ENCODE measurements at places on chromosomes 12 and 14.

DNA sequence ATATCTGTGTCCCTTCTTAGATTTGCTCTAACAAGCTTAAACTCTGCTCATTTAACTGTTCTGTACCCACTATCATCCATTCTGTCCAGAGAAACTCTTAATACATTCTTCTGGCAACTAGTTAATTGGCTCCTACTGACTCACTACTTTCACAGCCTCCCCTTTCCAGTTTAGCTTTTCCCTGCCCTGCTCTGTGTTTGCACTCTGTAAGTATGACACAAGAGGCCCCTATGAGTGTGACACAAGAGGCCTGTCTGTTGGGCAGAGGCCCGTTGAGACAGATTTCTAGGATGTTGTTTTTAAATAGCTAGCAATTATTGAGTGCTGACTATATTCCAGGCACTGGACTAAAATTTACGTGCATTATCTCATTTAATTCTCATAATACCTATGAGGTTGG is 246.0 kb upstream of the DAAM1 start:
- DNase-seq, result no peak

- DNase-seq, result no peak
These were observed 8.8 kb downstream of the SPTSSA start for GRCh38 chr14:34453226-34453625.

GRCh38 chr14:95262511-95262891 is 57.2 kb downstream of the CLMN start:
- DNase-seq, result no peak

DNA sequence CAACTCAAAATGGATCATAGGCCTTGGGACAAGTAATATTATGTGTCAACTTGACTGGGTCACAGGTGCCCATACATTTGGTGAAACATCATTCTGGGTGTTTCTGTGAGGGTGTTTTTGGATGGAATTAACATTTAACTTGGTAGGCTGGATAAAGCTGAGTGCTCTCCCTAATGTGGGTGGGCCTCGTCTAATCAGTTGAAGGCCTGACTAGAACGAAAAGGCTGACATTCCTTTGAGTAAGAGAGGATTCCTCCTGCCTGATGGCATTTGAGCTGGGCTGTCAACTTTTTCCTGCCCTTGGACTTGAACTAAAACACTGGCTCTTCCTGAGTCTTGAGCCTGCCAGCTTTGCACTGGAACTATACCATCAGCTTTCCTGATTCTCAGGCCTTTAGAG is 93.4 kb upstream of the ESRRB start:
- no peak for DNase-seq

GRCh38 chr14:65150898-65151608 is 48.7 kb upstream of the MAX start:
- DNase-seq, result no peak

GRCh38 chr12:122851820-122852219 is 16.6 kb downstream of the HIP1R start:
- DNase-seq, result no peak

- no peak for DNase-seq
These were observed 69.1 kb upstream of the CPSF6 start for GRCh38 chr12:69170293-69170692.

DNA sequence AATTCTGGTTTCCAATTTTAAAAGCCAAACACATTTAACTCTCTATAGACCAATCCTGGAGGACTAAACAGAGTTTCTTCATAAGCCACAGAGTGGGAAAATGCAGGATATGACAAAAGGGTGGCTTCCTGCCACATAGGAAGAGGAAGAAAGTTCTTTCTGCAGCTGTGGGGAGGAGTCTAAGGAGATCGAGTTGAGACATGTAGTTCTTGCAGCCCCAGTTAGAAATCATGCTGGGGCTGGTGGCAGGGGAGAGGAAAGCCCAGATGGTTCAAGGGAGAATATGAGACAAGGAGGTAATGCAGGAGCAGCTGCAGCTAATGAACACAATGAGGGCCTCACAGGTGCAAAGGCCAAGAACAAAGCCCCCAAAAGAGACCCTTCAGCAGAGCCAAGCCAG is 85.0 kb upstream of the ARID2 start:
- DNase-seq, result no peak

GRCh38 chr12:110007881-110008280 is 8.7 kb downstream of the ANKRD13A start:
- DNase-seq, result no peak

DNA sequence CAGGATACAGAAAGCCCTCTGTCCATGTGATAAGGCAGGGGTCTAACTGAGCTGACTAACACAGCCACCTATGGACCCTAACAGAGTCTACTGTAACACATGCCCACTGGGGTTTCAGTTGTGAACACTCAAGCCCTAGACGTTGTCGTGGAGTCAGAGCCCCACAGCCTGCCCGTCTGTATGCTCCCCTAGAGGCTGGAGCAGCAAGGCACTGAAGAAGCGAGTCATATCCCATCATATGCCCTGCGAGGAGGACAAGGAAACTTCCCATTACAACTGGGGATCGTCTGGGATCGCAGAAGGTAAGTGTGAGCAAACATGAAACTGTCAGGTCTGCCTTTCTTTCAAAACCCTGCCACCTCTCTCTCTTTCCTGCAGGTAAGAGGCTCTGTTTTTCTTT is 138.1 kb downstream of the GPR65 start:
- DNase-seq, result no peak

- DNase-seq, result no peak
These were observed 1571.6 kb downstream of the AACS start for GRCh38 chr12:126636821-126637220.

DNA sequence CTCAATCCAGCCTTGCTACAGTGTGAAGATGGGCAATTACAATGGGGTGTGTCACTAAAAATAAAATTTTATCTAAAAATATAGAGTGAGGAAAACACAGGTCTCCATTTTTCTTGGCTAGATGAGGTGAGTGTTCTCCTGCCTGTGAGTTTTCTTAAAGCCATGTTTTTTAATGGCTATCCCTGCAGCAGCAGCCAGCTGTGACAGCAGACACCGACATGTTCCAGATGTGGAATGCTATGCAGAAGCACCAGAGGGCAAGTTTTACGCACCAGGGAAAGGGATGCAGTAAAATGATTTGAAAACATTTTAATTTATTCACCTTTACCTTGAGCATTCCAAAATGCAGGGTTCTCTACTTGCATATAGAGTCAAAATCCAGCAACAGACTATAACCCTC is 577.0 kb upstream of the STXBP6 start:
- no peak for DNase-seq

- DNase-seq, result no peak
These were observed 438.3 kb upstream of the SEL1L start for GRCh38 chr14:81971911-81972310.

- DNase-seq, result no peak
These were observed 87.8 kb downstream of the RTN1 start for GRCh38 chr14:59782760-59783159.

GRCh38 chr12:42588524-42589464 is 752 bp downstream of the PRICKLE1 start:
- DNase-seq, result no peak

DNA sequence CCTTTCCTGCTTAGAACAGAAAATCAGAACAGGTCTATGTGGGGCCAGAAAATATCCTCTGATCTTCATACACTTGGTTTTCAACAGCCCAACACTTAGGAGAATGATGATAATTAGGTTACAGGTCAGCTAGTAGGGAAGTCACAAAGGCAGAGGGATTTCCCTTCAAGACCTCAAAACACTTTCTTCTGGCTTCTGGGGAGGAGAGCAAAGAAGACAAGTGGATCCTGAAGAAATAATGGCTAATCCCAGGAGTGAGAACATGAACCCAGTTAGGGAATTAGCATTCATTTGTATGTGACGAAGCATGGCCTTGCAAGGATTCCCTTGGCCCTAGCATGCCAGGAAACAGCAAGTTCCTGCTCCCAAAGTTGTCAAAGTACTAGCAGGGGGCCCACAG is 223.3 kb downstream of the BCAT1 start:
- no peak for DNase-seq

DNA sequence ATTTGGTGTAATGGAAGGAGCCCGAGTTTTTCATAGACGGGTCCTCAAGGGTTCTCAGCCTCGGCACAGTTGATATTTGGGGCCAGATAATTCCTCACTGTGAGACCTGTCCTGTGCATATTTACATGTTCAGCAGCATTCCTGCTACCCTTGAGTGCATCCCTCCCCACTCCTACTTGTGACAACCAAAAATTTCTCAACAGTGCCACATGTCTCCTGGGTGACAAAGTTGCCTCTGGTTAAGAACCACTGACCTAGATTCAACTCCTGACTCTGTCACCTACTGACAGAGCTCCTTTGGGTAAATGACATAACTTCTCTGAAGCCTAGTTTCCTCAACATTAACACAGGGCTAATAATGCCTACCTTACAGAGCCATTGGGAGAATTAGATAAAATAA is 60.4 kb downstream of the TTC9 start:
- no peak for DNase-seq

DNA sequence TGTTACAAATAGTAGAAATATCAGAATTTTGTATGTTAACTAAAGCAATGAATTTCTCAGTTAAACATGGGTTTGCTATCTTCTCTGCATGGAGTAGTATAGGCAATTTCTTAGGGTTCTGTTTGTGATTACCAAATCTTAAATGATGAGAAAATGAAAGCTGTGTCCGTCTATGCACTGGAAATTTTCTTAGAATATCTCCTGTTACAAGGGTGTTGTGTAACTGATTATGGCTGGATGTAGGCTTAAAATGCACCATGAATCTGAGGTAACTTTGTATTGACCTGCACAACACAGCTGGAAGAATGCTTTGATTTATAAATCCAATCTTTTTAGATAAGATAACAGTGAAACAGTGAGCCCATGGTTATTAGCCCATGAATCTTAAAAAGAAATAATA is 17.8 kb downstream of the TRIP11 start:
- no peak for DNase-seq

- DNase-seq, result no peak
These were observed 9.5 kb upstream of the BDKRB1 start for GRCh38 chr14:96246539-96246847.

DNA sequence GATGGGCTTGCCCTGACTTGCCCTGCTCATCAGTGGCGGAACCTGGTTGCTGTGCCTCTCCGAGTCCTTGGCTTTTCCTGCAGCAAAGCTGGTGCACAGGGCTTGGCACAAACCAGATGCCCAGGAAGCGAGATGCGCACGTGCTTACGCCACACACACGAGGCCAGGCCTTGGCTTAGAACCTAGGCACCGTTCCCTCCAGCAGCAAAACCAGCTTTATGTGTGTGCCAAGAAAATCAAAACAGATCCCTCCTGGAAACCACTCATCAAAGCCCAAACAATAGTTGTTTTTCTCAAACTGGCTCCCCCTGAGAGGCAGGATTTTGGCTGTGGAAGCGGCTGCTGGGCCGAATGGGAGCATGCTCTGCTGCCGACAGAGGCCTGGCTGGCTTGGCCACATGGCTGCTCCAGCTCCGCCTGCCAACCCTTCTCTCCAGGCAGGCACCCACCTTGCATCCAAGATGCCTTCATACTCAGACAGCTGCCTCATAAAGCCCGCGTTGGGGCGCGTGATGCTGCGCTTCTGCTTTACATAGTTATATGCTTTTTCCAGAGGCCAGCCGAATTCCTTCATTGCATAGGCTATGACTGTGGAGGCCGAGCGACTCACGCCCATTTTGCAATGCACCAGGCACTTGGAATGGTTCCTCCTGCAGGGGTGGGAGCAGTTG is 58.7 kb downstream of the SSH1 start:
- DNase-seq, result no peak

DNA sequence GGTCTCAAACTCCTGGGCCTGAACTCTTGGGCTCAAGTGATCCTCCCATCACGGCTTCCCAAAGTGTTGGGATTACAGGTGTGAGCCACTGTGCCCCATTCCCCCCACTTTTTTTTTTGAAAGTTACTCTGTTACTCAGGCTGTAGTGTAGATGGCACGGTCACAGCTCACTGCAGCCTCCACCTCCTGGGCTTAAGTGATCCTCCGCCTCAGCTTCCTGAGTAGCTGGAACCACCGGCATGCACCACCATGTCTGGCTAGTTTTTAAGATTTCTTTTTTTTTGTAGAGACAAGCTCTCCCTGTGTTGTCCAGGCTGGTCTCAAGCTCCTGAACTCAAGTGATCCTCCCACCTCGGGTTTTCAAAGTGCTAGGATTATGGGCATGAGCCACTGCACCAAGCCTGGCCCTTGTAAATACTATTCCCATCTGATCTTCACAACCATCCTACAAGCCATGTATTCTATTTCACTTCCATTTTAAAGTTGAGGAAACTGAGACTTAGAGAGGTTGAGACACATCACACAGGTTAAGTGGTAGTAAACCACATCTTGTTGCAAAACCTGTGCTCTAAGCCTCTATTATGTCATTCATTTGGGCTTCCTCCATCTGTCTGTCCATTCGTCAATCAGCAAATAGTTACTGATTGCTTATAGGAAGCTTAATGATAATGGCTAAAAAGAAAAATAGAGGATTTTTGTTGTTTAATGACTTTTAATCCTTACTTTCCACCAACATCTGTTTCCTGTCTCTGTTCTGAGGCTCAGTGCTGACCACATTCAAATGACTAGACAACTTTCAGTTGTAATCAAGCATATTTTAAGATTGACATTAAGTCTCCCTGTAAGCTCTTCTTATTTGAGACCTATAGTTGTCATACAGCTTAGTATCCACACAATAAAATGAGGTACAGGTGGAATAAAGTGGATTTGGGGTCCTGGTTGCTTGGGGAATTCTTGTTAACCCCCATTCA is 9.2 kb downstream of the ASCL4 start:
- DNase-seq, result no peak

GRCh38 chr14:78154827-78155226 is 15.3 kb upstream of the NRXN3 start:
- no peak for DNase-seq

- no peak for DNase-seq
These were observed 49.9 kb upstream of the FBXO21 start for GRCh38 chr12:117240081-117240755.

DNA sequence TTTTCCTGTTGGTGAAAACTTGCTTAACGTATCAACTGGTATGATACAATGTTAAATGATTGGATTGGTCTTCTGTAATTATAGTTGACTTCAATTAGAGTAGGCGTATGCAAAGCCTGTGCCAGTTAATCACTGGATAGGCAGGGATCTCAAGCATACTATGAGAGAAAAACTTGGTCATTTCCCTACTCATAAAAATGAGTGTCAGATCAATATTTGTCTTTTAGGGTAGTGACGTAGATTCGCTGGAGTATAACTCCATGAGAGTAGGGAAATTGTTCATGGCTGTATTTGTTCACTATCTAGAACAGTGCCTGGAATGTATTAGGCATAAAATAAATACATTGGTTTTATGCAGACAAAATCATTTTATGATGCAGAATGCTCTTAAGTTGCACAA is 28.6 kb downstream of the NAA30 start:
- no peak for DNase-seq

All from NCI-H1436 (cell line).